DMS 273 treated with DMSO at 0.1 percent for 48 hours (cell line): ENCODE measurements at places on chromosomes 4 and X.

DNA sequence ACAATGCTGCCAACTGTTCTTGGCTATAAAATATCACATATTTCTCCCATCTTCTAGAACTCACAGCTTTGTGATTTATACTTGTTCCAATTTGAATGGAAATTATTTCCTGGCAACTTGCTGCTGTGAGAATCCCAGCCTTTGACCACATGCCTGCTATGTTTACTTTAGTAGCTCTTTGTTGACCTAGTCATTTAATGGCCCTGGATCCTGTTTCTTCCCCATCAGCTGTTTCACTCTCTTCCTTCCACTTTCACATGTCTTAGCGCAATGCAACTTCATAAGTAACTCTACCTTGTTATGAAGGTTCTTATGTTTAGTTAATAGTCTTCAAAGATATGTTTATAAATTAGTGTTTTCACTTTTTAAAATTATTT lies 1973.6 kb upstream of the AGA start:
- DNase-seq = no peak

DNA sequence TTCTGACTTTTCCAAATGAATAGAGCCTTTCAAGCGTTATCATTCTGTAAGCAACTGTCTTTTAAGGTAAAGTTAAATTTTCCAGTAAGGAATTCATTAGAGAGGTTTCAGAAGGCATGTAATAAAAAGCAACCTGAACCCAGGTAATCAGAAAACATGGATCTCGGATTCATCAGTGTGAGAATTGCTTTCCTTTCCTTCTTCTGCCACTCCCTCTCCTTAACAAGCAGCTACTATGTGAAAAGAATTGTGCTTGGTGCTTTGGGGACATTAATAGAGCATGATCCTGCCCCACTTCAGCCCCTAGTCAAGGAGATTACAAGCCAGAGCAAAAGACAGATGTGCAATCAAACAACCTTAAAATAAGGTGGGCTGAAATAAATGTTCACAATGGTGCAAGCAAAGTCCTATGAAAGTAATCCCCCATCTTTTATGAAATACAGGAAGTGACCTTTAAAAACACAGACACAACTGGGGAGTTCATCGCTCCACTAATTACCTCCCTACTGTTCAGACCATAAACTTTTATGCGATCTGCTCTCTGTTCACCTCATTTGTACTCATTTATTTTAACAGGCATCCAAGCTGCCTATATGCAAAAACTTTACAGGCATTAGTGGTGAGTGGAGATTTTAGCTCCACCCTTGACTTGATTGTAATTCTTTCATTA lies 122.9 kb upstream of the RASGEF1B start:
- DNase-seq = no peak

DNA sequence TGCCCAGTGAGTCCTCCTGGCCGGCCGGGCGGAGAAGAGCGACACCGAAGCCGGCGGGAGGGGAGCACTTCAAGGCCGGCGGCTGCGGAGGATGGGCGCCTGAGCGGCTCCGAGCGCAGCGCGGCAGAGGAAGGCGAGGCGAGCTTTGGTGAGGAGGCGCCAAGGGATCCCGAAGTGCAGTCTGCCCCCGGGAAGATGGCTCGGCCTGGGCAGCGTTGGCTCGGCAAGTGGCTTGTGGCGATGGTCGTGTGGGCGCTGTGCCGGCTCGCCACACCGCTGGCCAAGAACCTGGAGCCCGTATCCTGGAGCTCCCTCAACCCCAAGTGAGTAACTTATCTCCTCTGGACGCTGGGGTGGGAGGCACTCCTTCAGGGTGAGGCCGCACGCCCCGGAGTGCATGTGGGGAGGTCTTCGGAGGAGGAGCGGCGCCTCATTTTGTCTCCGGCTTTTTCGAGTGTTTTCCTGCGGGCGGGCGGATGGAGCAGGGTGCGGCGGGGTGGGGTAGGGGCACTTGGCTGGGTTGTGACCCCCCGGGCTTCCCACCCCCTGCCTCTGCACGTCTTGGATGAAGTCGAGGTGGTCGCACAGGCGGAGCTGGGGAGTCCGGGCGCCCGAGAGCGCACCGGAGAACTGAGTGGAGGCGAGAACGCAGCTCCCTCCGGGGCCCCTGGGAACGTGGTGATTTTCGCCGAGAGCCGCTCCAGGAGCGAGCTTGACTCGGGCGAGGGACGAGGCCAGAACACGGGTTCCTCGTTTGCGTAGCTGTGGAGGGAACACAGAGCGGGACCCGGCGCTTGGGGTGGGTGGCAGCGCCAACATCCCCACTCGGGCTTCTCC lies 979 bp downstream of the EFNB1 start:
- DNase-seq = no peak

DNA sequence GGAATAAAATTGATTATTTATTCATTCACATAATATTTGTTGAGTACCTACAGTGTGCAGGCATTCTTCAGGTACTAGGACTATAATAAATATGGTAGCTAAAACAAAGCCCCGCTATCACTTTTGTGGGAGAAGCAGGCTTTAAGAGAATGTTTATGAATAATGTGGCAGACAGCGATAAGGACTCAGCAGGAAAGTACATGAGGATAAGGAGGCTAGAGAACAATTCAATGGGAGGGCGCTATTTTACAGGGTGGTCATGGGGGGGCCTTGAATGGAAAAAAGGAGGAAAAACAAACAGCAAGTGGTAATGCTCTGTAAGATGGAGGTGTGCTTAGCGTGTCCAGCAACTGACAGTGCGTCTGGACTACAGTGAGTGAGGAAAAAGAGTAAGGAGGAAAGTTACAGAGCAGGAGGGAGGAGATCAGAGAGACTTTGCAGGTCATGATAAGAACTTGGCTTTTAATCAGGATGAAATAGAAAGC lies 264.2 kb upstream of the ETNPPL start:
- DNase-seq = no peak

GRCh38 chrX:108018656-108019381 lies 26.0 kb upstream of the VSIG1 start:
- no peak for DNase-seq

GRCh38 chr4:6228158-6229067 lies 28.1 kb upstream of the JAKMIP1 start:
- no peak for DNase-seq

DNA sequence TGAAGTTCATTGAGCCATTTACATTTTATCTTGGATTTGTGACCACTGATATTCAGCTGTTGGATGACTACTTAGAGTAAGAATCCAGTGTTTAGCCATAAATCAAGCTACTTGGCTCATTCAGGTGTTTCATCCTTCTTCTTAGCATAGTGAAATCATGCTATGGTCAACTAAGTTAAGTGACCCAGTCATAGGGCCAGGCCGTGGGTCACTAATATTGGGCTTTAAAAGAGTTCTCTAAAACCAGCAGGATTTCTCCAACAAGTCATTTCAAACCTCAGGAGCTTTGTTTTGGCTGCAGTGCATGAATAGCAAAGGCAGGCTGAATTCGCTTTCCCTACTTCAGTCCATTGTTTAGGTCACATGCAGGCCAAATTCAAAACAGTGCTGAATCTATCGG lies 181.0 kb downstream of the MAML3 start:
- no peak for DNase-seq

DNA sequence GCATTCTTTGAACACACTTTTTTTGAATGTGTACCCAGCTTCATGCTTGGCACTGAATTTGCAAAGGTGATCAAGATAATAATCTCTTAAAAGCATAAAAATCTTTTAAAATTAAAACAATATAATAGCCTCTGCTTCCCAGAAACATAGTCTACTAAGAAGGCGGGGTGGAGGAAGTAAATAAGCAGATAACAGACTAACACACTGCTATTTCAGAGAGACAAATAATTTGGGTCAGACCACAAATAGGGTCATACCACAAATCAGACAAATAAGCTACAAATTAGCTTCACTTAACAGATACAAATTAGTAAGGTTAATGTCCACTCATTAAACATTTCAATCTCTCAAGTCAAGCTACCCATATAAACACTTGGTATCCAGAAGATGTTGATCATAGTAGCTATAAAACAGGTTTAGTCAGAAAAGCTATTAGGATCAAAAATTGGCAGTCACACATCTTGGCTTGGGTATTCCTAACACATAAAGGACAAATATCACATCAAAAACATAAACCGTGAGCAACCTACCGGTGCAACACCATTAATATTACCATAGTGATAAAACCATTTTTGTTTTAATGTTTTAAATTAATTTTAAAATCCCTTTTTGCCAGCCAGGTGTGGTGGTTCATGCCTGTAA lies 47.3 kb downstream of the PPP3CA start:
- DNase-seq = no peak

- DNase-seq = no peak
These were observed 28.6 kb downstream of the NYX start for GRCh38 chrX:41475591-41476241.

DNA sequence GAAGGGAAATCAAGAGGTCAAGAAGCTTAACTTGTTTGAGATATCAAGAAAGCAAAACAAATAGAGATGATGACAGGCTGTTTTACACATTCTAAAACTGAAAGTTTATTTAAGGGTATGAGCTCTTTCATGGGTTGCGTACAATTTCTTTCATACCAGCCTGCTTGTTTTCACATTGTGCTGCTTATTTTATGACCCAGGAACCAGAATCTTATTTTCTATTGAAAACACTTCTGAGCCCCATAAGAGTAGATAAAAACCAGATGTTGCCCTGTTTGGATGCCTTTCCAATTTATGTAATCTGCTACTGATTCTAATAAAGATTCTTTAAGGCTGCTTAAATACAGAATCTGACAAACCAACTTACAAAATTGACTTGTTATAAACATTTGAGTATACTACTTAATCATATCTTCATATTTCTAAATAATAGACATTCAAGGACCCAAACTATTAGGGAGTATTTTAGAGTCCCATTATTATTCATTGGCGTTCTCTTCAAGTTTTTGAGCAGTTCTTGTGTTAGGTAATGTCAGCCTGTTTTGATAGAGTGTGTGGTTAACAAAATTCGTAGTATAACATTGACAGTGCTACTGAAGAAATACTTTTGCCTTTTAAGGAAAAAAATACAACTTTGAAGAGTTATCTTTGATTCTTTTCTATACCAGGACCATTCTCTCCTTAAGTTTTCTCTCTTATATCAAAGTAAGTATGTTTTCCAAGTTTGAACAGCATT lies 74.4 kb downstream of the PDLIM5 start:
- DNase-seq = no peak

GRCh38 chr4:3462790-3463415 lies at the start of gene DOK7:
DOK7 (plus strand) TSS chr4:3463306; CDS start chr4:3463376, 70 bp downstream.
- no peak for DNase-seq

DNA sequence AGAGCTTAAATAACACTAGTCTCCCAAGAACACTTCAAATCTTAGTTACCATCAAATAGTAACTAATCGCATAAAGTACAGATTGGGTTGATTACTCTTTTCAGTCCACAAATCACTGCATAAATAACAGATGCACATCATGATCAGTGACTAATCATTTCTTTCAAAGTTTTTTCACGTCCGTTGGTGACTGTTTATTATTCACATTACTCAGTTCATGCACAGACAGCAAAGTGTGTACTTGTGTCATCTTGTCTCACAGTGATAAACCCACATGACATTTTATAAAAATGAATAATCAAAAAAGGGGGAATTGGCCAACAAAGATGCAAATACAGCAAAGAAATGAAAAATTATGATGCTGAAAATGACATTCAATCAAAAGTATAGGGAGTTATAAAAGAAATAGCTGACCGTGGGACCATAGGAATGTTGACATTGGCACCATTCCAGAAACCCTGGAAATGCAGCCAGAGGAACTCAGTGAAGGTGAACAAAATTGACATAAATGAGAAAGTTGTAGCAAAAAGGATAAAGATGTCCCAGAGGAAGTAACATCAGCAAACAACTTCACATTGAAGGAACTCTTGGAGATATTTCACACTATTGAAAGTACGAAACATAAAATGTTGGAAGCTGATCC lies 161.5 kb downstream of the SOX3 start:
- DNase-seq = no peak

- DNase-seq = no peak
These were observed 37.7 kb downstream of the JADE1 start for GRCh38 chr4:128847082-128847724.

DNA sequence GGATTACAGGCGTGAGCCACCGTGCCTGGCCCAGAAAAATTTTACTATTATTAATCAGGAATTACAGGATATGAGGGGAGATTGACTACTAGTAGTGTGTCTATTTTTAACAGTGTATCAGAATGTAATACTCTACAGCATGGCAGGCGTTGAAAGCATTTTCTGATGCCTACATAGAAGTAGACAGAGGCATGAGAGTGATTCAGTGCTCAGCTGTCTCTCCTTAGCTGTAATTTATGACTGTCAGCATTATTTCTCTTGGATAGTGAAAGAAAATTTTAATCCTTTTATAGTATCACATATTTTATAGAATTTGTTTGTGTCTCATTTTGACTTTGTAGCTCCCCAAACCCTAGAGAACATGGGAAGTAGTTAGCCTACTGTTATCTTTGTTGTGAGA lies 20.7 kb downstream of the ARHGAP24 start:
- DNase-seq = no peak

GRCh38 chr4:174131901-174132300 lies 151.6 kb downstream of the FBXO8 start:
- no peak for DNase-seq

DNA sequence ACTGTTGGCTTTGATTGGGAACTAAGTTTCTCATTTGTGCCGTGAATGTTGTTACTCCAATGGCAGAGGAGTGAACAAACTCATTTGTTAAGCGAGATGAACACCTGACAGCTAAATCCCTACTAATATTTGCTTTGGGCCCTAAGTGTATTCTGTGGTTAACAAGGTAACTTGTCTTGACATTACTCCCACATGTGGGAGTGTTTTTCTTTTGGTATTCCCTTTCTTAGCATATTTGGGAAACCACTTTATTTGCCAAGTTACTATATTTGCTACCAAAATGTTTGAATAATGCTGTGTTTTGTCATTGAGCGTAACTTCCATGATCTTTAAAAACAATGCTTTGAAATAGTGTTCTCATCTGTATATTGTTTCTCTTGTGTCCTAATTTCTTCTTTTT lies 82.5 kb downstream of the ARHGAP10 start:
- no peak for DNase-seq

DNA sequence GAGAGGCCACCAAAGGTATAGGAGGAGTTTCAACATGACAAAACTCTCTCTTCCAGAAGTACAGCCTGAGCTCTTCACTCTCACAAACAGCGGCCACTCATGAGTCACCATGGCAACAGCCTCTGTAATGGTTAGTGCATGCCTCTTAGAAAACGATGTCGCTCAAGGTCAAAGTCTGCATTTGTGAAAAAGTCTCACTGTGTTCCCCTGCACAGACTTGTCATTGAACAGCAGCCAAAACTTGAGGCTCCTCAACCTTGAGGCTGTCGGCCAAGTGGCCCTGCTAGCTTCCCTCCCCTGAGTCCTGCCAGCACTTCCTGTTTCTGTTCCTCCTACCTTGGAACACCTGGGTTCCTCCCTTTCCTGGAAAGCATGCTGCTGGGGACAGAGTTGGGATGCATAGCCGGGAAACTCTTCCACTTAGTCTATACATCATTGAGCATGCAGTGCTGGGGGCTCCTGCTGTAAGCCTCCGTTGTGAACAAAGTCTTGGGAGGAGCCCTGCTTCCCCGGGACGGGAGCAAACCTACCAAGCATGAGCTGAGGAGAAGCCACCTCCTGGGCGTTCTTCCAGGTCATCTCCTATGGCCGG lies 66.6 kb downstream of the ING2 start:
- DNase-seq = no peak

GRCh38 chr4:11565899-11566298 lies 137.2 kb upstream of the HS3ST1 start:
- DNase-seq = no peak

GRCh38 chrX:54447461-54447860 lies 7.3 kb downstream of the TSR2 start:
- DNase-seq = no peak

- no peak for DNase-seq
These were observed 345.8 kb upstream of the PPARGC1A start for GRCh38 chr4:24235618-24236017.
